Purkinje cell (primary cell): ENCODE measurements at places on chromosomes 12 and 14. TPM values are rescaled to one million over a fixed set of nuclear protein-coding genes. Genes with fewer than 3 reads are reported as not detected.

TIGAR gene
- polyA plus RNA-seq: 14.5 and 38.7 TPM in 2 replicates

RAB15 gene
- polyA plus RNA-seq: 4.3 and 13.8 TPM in 2 replicates

HOXC12 gene
- not detected in 2 replicates for polyA plus RNA-seq

ABCD2 gene
- polyA plus RNA-seq: 7.8 and 8.1 TPM in 2 replicates

IL22 gene
- polyA plus RNA-seq: 2.3 TPM in 1 of 2 replicates, not detected in the other

CCT2 gene
- polyA plus RNA-seq: 180 and 208 TPM in 2 replicates

SYNDIG1L gene
- not detected in 2 replicates for polyA plus RNA-seq

SH2B3 gene
- 0.16 and 0.21 TPM in 2 replicates for polyA plus RNA-seq
